ENCODE measurements at places on chromosomes 6 and 20.
A peak's percentile ranks its signal among the peaks of the same experiment; 100 is the strongest.

- peak; percentile 58 for DNase-seq
These were observed 8.0 kb downstream of the TOX2 start for GRCh38 chr20:43922614-43923013.

- DNase-seq = no peak
These were observed 83.9 kb downstream of the SAMD3 start for GRCh38 chr6:130138909-130139242.

GRCh38 chr6:102619585-102619984, 1226.1 kb downstream of the GRIK2 start:
- no peak for DNase-seq

GRCh38 chr6:3427687-3428085, 29.2 kb downstream of the SLC22A23 start:
- peak; percentile 70 for DNase-seq
